ENCODE measurements at places on chromosomes 3 and 15.

DNA sequence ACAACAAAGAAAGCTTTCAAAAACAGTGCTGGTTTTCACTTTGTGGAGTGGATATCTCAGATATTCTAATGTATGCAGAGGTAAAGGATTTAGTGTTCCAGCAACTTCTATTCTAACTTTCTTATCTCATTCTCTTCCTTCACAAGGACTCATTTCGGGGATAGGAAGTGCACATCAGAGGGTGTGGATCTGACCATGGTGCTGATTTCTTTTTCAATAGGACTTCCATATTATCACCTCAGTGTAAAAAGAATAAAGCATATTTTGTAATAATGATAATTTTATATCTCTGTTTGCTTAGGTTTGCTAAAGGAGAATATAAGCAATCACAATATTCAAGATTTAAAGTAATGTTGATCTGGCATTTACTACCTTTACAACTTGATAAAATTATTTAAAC is 12.5 kb upstream of the CADM2 start:
- no peak for DNase-seq

GRCh38 chr15:41777421-41777973 is 3.2 kb downstream of the MAPKBP1 start:
- DNase-seq: no peak

- DNase-seq: no peak
These were observed 80.5 kb upstream of the MEX3B start for GRCh38 chr15:82126346-82126745.

DNA sequence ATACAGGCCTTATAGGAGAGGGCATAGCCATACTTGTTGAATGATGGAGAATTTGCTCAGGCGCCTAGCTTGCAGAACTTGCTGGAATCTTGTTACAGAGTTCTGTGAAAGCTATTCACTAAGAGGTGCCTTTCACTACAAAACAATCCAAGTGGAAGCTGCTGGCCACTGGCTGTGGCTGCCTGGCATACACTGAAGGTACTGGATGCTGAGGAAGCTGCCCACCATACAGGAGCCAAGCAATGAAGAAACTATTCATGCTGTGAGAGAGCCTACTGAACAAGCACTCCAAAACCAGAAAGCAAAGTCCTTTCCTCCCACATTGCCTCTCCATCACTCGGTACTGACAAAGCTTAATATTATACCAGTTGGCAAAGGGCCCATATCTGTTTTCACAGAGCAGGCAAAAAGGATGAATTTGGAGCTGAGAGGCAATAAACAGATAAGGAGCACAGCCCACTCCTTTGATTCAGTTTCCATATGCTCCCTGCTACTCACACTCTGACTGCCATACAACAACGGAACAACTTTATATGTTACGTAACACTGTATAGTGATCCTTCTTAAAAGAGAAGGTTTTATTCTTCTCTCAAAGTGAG is 192.6 kb upstream of the ALCAM start:
- DNase-seq: no peak

DNA sequence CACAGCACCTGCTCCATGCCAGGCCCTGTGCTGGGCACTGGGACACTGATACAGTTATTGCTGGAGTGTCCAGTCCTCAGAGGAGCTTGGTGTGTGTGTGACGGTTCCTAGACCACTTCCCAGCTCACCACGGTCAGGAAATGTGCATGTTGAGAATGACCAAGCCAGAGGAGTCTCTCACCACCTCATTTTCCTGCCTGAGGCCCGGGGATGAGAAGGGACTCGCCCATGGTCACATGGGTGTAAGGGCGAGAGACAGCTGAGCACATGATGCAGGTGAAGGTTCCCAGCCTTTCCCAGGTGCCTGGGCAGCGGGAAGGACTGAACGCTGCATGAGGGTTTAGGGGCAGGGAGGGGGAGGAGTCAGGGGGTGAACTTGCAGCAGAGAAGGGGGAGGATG is 180.9 kb upstream of the TLE3 start:
- DNase-seq: no peak

DNA sequence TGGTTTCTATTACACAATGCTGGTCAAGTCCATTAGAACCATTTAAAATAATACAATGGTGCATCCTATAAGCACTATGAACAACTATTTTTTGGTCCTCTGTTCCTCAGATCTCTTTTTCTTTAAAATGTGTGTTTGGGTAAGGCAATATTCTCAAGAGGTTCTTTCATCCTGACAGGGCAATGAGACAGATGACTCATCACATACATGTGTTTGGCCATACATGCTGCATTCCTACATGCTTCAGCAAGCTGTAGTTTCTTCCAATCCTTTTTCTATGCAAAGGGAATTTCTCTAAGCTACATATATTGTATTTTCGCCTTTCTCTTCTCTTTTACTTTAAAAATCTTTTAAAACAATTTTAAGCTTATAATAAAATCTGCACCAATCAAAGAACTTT is 52.7 kb downstream of the OTOL1 start:
- DNase-seq: no peak

GRCh38 chr3:88150371-88150770 is 612 bp downstream of the C3orf38 start:
- DNase-seq: peak; percentile 20

DNA sequence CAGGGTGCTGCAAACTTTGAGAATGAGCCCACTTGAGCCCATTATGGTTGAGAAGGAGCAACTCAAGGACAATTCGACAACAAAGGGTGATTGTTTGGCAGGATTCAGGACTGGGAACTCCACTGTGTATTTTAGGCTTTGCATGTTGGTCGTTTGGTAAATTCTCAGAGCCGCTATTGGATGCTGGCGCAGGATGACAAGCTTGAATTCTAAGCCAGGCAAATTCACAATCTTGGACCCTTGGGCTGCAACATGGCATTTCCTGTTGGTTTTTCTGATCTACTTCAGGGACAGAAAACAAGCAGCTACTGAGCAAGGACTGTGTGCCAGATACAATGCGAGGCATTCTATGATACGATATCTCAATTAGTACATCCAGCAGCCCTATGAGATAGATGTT is 82.8 kb downstream of the RYR3 start:
- no peak for DNase-seq

GRCh38 chr3:152039887-152040286 is 166.4 kb downstream of the SUCNR1 start:
- DNase-seq: no peak

- DNase-seq: no peak
These were observed 15.4 kb upstream of the KLF15 start for GRCh38 chr3:126372413-126373145.

DNA sequence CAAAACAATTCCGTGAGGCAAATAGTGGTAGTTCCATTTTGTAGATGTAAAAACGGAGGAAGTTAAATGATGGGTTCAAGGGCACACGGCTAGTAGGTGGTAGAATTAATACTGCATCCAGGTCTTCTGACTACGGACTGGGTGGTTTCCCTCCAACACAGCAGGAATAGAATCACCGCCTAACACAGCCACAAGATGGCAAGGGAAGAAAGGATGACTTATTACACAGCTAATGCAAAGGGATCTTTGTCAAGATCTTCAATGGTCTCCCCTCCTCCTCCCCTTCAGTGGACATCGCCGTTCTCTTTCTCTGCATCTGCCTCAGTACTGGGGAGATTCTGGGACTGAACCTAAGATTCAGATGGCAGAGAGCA is 524 bp upstream of the TOPBP1 start:
- peak; percentile 40 for DNase-seq

GRCh38 chr3:117171124-117171523 is 461.5 kb downstream of the TUSC7 start:
- DNase-seq: no peak

DNA sequence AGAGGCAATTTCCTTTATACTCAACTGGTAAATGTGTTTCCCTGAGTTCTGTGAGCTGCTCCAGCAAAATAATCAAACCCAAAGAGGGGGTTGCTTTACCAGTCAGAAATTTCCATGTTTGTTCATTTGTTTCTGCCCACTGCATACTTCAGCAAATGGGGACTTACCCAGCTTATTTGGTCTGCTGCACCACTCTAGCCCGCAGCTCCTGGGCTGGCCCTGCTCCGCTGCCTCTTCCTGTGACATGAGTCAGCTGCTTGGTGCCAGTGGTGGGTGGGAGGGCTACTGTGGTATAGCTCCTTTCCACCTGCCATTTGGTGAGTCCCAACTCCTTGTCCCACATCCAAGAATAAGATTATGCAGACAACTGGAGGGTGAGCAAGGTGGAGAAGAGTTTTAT is 644.2 kb downstream of the MCTP2 start:
- DNase-seq: no peak

DNA sequence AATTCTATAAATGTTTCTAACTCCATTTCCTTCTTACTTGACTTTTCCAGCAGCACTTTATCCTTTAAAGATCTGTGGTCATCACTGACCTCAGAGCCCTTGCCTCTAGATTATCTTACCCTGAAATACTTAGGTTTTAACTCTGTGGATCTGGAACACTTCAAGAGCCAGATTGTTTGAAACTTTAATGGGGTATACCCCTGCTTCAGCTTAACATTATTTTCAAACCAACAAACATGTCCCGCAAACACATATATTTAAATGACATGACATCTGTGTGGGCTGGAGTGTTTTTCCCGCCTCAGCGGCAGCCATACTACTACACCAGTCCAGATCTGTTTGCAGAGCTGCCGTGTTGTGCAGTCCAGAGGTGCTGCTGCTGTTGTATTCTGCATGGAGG is 252.0 kb upstream of the TPM1 start:
- no peak for DNase-seq

All from activated CD4-positive, alpha-beta T cell treated with anti-CD3 and anti-CD28 coated beads for 48 hours (primary cell).